GM10248 (cell line): ENCODE measurements at places on chromosomes 5 and 9.

DNA sequence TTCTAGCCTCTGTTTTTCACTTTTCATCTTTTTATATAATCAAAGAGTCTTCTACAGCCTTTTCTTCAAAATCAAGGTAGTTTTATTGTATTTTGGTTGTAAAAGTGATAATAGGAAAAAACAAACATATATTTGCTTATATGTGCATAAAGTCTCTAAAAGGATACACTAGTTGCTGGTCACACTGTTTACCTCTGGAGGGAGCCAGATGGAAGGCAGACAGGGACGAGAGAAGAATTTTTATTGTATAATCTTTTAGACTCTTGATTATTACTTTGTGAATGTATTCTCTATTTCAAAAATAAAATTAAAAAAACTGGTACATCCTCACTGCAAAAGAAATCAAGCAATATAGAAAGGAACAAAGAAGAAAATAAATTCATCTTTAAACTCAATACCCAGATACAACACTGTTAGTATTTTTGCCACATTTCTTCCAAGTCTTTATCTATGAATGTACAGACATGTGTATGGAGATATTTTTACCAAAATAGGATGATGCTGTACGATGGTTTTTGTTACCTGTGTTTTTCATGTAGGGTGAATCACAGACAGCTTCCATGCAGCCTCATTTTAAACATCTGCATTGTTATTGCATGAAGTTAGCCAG, 6.1 kb upstream of the RNF183 start:
- peak; percentile 62 for DNase-seq

DNA sequence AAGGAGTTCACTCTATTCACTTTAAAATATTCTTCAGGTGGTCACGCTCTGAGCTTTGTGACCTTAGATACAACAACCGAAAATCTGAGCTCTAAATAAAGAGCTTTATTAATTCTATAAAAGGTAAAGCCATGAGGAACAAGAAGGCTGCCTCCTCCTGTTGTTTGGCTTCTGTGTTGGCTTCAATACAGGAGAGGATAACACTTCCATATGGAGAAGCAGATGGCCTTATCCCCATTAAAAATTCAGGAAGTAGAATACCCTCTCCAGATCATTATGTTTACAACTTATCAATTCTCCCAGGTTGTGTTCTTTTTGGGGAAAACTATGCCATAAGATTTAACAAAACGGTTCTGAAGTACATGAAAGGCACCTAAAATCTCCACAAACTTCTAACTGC, 128.4 kb downstream of the TTC39B start:
- no peak for DNase-seq

DNA sequence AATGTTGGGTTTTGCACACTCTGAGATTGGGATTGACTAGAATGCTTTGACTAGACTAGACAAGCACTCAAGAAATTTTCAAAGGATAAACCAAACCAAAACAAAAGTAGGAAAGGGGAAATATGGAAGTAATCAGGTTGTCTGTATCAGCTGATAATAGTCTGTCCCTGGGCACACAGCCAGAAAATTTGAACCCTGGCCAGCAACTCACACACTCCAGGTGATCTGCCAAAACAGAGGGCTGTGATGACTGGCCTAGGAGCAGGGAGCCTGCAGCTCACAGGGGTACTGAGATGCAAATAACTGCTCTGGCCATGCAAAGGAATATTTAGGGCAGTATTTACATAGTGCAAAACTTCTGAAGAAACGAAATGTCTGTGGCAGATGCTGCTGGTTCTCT, 112.3 kb upstream of the SMIM23 start:
- DNase-seq, result no peak

- no peak for DNase-seq
These were observed 15.2 kb downstream of the TMEM171 start for GRCh38 chr5:73135429-73136054.

DNA sequence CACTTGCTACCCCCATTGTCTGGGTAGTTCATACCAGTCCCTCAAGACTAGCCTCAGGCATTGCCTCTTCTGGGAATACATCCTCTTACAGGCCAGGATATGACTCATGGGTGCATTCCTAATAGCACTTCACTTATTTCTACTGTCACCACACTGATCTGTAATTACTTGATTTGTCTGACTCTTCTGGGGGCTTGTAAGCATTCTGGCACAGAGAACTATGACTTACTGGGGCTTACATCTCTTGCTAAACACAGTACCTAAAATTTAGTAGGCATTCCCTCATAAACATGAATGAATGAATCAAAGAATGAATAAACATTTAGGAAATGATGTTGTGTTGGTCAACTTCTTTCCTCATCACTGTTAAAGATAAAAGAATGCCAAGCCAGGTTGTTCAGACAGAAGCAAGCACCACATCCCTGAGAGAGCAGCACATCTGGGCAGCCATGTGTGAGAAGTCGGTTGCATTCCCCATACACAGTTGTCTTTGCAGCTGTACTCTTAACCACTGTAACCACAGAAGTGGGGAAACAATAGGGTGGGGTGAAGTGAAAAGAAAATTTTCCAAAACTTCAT, 27.6 kb downstream of the IL7R start:
- no peak for DNase-seq

GRCh38 chr9:77949751-77950436, 81.7 kb downstream of the GNAQ start:
- DNase-seq, result no peak

GRCh38 chr9:71665247-71665646, 103.1 kb downstream of the CEMIP2 start:
- DNase-seq, result no peak

DNA sequence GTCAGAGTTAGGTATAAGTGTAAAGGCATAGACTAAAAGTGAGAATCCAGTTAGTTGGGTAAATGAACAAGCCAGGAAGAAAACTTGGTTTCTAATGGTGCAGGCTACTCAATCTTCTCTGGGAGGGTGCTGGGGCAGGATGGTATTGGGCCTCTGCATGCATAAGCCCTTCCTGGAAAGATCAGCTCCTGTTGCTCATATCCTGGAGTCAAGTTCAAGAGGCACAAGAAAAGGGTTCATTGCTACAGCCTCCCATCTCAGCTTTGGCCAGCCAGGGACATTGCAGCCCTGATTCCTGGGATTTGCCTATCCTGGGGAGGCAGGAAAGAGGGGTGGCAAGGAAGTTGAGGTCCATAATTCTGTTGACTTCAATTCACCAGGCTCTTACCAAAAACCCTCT, 40.7 kb upstream of the ATP6V1G1 start:
- no peak for DNase-seq

GRCh38 chr5:10685115-10685521, 75.9 kb downstream of the DAP start:
- peak; percentile 54 for DNase-seq

DNA sequence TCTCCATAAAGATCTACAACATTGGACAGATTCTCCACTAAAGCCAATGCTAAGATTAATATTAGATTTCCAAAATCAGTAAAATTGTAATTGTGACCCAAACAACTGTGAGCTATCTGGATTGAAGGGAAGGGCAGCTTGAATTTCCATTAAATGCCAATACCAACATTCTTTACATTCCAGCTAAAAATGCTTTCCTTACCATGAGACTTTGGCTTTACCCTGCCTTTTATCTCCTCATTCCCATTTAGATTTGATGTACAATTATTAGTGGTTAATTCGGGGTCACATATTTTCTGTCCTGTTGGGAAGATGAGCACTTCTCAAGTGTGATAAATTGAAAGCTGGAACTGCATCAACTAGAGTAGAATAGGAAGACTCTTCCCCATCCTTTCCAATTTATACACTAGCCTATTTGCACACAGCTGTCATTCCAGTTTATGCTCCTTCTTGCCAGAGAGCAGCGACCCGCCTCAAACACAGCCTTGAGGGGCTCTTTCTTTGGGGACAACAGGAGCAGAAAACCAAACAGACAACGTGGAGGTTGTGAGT, 33.1 kb upstream of the MYOT start:
- no peak for DNase-seq
